ENCODE measurements at places on chromosomes 1 and 21. TPM values are rescaled to one million over a fixed set of nuclear protein-coding genes. Genes with fewer than 3 reads are reported as not detected.

GRCh38 chr1:74629283-74629682 lies 44.3 kb downstream of the ERICH3 start:
- H3K27me3 ChIP-seq = no peaks in the 10 kb centered on the region
- H3K27ac ChIP-seq = no peak overlapping the region
- no peaks in the 10 kb centered on the region for H3K36me3 ChIP-seq
- DNase-seq = no peak

DNA sequence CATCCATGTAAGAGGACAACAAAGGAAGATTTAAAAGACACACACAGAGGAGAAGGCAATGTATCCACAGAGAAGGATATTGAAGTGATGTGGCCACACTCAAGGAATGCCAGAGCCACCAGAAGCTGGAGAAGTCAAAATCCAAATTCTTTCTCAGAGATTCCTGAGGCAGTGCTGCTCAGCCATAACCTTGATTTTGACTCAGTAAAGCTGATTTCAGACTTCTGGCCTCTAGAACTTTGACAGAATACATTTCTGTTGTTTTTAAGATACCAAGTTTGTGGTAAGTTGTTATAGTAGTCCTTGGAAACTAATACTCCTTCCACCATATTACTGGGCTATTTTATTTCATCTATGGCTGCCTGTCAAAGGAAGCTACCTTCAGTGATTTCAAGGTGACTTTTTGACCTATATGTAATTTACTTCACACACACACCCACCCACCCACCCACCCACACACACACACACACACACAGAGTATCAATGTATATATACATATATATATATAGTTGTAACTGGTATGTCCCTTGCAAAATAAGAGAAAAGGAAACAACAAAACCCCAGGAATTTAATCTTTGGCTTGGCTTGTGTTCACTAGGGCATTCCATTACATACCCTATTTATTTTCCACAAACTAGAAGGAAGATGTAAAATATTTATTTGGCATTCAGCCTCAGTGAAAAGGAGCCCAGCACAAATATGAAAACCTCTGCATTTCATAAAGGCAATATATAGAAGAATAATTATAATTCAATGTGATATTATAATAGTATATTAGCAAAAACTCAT lies 142.1 kb upstream of the PTGFR start:
- no peaks in the 10 kb centered on the region for H3K36me3 ChIP-seq
- no peaks in the 10 kb centered on the region for H3K27me3 ChIP-seq
- H3K4me3 ChIP-seq = no peak overlapping the region

GRCh38 chr1:9078015-9078751 lies 8.7 kb upstream of the SLC2A5 start:
- no peaks in the 10 kb centered on the region for H3K36me3 ChIP-seq
- no peak overlapping the region for H3K4me3 ChIP-seq
- no peak for DNase-seq
- H3K4me1 ChIP-seq = peaks cover 33% of the 10 kb centered on the region

The FCAMR gene
- total RNA-seq = not detected

- H3K27me3 ChIP-seq = no peaks in the 10 kb centered on the region
- no peaks in the 10 kb centered on the region for H3K4me1 ChIP-seq
- H3K4me3 ChIP-seq = no peak overlapping the region
- H3K36me3 ChIP-seq = no peaks in the 10 kb centered on the region
- H3K27ac ChIP-seq = no peak overlapping the region
Observed at GRCh38 chr1:226716577-226716976, 22.5 kb downstream of the ITPKB start.

DNA sequence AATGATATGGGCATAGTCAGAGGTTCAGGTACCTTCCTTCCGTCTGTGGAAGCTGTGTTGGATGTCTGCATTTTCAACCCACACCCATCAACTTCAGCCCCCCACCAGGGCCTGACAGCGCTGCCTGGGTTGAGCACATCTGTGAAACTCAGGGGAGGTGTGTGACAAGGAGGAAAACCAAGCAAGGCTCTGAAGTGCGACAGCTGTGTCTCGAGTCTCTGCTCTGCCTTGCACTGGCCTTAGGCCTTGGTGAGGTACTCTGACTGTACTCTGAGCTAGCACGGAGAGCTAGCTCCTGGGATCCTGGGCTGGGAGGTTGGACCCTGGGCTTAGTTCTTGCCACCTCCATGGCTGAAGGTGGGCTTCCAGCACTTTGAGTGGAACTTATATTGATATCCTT lies 9.1 kb downstream of the VANGL2 start:
- no peaks in the 10 kb centered on the region for H3K36me3 ChIP-seq
- no peak overlapping the region for H3K27ac ChIP-seq

- no peaks in the 10 kb centered on the region for H3K36me3 ChIP-seq
- DNase-seq = peak; percentile 49
- no peaks in the 10 kb centered on the region for H3K27me3 ChIP-seq
- peaks cover 18% of the 10 kb centered on the region for H3K4me1 ChIP-seq
- H3K4me3 ChIP-seq = peak overlapping the region; percentile 9
Observed at GRCh38 chr21:26405735-26406361, 167.2 kb downstream of the CYYR1 start.

DNA sequence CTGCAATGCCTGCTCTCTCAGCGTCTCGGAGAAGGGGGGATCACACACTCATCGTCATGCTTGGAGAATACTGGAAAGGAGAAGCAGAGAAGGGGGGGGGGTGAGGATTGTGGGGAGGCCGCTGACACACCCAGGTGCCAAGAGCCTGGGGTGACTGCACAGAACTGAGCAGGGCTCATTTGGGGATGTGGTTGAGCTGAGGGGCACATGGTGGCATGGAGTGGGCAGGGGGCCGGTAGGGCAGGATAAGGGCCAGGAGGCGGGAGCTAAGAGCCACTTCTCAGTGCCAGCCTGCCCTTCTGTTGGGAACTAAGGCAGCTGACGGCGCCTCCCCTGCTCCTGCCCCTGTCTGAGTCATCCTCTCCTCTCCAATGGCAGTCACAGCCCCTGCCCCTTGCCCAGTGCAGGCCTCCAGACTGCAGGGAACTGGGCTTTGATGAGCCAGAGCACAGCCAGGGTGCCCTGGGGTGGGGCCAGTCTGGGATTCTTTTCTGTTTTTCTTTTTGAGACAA lies 27.2 kb downstream of the MRPL37 start:
- H3K4me3 ChIP-seq = no peak overlapping the region
- H3K27ac ChIP-seq = no peak overlapping the region
- H3K4me1 ChIP-seq = 0 out of 2 replicates have a peak, but pooled peaks cover 5% of the 10 kb centered on the region
- no peaks in the 10 kb centered on the region for H3K36me3 ChIP-seq
- peak; percentile 84 for DNase-seq

DNA sequence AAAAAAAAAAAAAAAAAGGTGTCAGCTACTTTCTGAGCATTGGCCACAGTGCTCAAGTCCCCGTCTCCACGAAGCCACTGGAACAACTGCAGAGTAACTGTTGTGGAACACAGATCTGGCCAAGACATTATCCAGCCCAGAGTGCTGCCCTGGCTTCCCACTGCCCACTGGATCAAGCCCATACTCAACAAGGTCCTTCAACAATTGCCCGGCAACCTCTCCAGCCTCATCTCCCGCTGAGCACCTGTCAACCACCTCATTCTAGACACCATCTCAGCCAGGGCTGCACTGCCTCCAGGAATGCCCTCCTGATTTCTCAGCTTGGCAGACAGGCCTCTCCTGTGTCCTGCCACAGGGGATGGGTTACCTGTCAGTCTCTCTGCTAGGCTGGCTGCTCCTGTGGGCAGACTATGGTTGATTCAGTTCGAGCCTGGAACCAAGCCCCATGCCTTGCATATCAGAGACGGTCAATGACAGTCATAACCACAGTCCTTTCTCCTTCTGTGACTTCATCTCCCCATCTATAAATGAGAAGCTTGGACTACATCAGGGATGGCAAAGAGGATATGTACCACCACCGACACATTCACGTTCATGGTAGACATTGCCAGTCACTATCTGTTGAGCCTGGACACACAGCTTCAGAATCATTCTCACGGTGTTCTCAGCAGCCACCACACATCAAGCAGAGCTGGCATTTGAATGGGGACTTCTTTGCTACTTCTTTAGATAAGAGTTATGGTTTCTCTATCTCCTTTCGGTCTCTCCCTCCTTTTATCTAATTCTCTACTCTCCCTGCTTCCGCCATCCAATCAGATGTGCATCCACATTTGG lies 76.9 kb downstream of the MRPL37 start:
- H3K36me3 ChIP-seq = no peaks in the 10 kb centered on the region
- DNase-seq = no peak
- no peaks in the 10 kb centered on the region for H3K27me3 ChIP-seq
- no peaks in the 10 kb centered on the region for H3K4me1 ChIP-seq

DNA sequence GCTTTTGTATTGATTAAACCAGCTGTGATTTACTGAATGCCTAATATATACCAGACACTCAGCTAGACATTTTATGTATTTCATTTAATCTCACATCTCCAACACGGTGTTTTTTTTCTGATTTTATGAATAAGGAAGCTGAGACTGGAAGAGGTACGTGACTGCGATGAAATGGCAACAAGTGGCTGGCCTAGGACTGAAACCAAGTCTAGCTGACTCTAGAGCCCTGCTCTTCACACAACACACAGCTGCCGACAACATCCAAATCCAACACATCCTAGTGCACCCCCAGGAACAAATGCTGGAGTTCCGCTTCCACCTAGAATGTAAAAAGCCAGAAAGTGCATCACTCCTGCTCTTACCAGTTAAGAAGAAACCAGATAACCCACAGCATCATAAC lies 10.7 kb upstream of the TOMM20 start:
- no peak for DNase-seq
- peaks cover 64% of the 10 kb centered on the region for H3K36me3 ChIP-seq
- no peak overlapping the region for H3K4me3 ChIP-seq
- no peaks in the 10 kb centered on the region for H3K27me3 ChIP-seq
- no peaks in the 10 kb centered on the region for H3K4me1 ChIP-seq

The SNRNP40 gene
- total RNA-seq = 56.0 TPM

- H3K4me1 ChIP-seq = no peaks in the 10 kb centered on the region
- H3K27ac ChIP-seq = no peak overlapping the region
- no peaks in the 10 kb centered on the region for H3K36me3 ChIP-seq
Observed at GRCh38 chr1:178939338-178940067, 68.6 kb upstream of the ANGPTL1 start.

- no peaks in the 10 kb centered on the region for H3K27me3 ChIP-seq
- H3K4me3 ChIP-seq = no peak overlapping the region
- H3K36me3 ChIP-seq = no peaks in the 10 kb centered on the region
- DNase-seq = peak; percentile 10
Observed at GRCh38 chr1:199691540-199691939, 336.0 kb upstream of the NR5A2 start.

DNA sequence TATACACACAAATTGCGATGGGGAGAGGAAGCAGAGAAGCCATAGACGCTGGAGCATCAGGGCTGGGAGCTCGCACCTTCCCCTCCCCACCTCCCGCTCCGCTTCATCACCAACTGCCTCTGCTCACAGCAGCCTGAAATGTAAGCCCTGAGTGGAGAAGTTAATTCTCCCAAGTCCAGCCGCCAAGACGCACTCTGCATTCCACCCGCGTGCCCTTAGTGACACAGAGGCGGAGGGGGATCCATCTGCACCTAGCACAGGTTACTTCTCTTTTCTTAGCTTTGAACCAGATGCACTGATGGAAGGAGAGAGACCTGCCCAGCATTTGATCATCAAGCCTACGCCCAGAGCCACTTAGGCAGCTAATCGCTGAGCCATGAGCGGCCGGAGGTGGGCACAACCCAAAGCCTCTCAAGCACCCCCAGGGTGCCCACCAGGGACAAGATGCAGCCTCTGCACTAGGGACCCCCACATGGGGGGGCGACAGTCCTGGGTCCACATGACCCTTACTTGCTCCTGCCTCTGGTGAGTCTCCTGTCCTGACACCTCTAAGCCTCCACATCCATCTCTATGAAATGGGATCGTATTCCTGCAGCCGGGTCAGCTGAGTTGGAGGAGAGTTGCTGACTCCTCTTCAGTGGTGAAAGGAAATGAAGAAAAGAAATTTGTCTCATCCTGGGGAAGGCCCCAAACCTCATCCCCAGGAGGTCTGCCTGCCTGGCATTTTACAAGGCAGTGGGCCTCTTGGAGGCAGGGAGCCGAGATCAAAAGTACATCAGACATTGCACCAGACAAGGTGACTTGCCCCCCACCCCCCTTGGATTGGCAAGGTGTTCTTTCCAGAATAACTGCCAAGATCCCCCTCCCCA lies 316.2 kb downstream of the MATN1 start:
- no peak for DNase-seq
- H3K4me3 ChIP-seq = no peak overlapping the region
- H3K27me3 ChIP-seq = no peaks in the 10 kb centered on the region
- H3K36me3 ChIP-seq = no peaks in the 10 kb centered on the region
- no peak overlapping the region for H3K27ac ChIP-seq
- H3K4me1 ChIP-seq = no peaks in the 10 kb centered on the region

The UCK2 gene
- total RNA-seq = 59.9 TPM

- H3K27ac ChIP-seq = no peak overlapping the region
- peaks cover 9% of the 10 kb centered on the region for H3K4me1 ChIP-seq
- H3K4me3 ChIP-seq = no peak overlapping the region
- H3K27me3 ChIP-seq = no peaks in the 10 kb centered on the region
- no peaks in the 10 kb centered on the region for H3K36me3 ChIP-seq
- peak; percentile 82 for DNase-seq
Observed at GRCh38 chr1:21963477-21964217, 13.2 kb upstream of the CELA3B start.

DNA sequence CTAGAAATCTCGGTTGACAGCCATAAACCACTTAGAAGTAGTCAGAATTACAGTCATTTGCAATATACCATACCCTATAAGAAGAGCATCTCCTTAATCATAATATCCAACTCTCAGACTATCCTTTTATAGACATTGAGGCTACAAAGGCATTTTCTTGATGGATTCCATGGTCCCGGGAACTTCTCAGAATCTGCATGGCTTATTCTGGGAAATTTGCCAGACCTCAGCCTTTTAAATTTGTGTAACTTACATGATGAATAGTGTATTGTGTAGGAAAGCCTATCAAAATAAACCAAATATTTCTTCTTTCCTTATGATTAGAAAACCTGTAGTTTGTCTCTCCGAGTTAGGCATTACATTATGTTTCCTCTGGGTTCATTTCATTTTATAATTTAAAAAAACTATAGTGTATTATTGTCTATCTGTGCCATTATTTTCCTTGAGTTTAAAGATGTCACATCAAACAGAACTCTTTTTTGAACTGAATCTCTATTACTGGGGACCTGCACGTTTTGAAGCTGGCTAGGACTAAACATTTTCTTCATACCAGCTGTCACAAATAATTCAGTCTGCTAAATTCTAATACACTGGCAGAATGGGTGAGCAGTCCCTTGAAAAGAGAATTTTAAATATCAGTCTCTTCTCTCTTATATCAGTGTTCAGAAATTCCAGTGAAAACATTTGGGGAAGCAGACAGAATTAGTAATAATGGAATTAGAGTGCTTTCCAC lies 102.9 kb downstream of the GABPA start:
- no peaks in the 10 kb centered on the region for H3K36me3 ChIP-seq
- peaks cover 13% of the 10 kb centered on the region for H3K27me3 ChIP-seq
- DNase-seq = no peak

GRCh38 chr1:61993331-61993961 lies 201.2 kb upstream of the L1TD1 start:
- peak; percentile 70 for DNase-seq
- H3K4me3 ChIP-seq = no peak overlapping the region
- H3K27ac ChIP-seq = 0 out of 2 replicates have a peak overlapping the region, but pooled peaks have one; percentile 18
- H3K4me1 ChIP-seq = no peaks in the 10 kb centered on the region
